ENCODE measurements at places on chromosomes 5 and 9. TPM values are rescaled to one million over a fixed set of nuclear protein-coding genes. Genes with fewer than 3 reads are reported as not detected.

Gene DNAH5
- total RNA-seq, result 1.4 TPM

Gene FRMD3
- total RNA-seq, result 0.73 TPM

- H3K4me1 ChIP-seq, result peaks cover 8% of the 10 kb centered on the region
- no peaks in the 10 kb centered on the region for H3K27me3 ChIP-seq
- H3K36me3 ChIP-seq, result no peaks in the 10 kb centered on the region
- DNase-seq, result no peak
- H3K27ac ChIP-seq, result no peak overlapping the region
- no peak overlapping the region for H3K4me3 ChIP-seq
Observed at GRCh38 chr5:107952450-107952849, 281.7 kb upstream of the EFNA5 start.

DNA sequence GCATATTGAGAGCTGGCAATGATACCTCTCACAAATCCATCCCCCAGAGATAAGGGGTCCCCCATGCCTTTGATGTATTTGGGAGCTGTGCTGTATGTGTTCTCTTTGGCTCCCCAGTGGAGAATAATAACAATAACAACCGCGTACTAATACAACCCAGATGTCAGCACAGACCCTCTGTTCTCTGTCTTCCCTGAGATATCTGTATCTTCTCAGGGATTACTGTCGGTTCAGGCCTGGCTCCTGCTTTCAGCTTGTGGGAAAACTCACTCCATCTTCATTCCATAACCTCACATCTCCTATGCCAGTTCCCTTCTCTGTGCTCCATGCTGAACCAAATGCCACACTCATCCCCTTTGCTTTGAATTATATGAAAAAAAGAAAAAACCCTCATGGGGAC, 76.2 kb downstream of the TMC1 start:
- no peaks in the 10 kb centered on the region for H3K36me3 ChIP-seq
- H3K27me3 ChIP-seq, result no peaks in the 10 kb centered on the region
- H3K4me1 ChIP-seq, result peaks cover 2% of the 10 kb centered on the region
- H3K4me3 ChIP-seq, result no peak overlapping the region

GRCh38 chr9:108234811-108235210, 621.0 kb downstream of the ACTL7B start:
- H3K4me3 ChIP-seq, result no peak overlapping the region
- no peak for DNase-seq

Gene PTPRD
- total RNA-seq, result 124 TPM

DNA sequence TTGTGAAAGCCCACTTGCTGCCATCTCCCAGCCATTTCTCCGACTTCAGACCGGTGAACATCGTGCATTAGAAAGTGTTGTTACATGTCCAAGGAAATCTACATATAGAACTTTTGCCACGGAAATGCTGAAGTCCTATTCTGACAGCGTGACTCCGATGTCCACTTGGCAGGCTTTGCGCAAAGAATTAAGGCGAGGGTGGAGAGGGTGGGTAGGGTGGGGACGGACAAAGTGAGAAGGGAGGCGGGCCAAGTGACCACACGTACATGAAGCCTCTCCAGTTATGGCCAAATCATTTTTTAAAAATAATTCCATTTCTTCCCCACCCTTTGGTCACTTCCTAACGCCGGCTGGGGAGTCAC, 460 bp upstream of the ACO1 start:
- H3K4me1 ChIP-seq, result peaks cover 4% of the 10 kb centered on the region
- no peak for DNase-seq
- no peak overlapping the region for H3K27ac ChIP-seq
- peak overlapping the region; percentile 64 for H3K4me3 ChIP-seq
- no peaks in the 10 kb centered on the region for H3K36me3 ChIP-seq

Gene IL3
- not detected for total RNA-seq

All from progenitor cell of endocrine pancreas (in vitro differentiated cells).